ENCODE measurements at places on chromosomes 16 and 17.

DNA sequence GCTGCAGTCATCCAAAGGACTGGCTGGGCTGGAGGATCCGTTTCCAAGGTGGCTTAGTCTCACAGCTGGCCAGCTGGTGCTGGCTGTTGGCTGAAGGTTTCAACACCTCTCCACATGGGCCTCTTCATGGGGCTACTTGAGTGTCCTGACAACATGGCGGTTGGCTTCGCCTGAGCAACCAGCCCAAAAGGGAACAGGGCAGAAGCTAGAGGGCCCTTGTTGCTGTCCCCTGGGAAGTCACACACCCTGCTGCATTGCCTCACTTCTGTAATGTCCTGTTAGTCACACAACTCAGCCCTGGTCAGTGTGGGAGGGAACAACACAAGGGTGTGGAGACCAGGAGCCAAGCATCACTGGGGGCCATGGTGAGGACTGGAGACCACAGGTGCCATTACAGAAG lies 36.6 kb downstream of the C16orf78 start:
- no peak for DNase-seq

DNA sequence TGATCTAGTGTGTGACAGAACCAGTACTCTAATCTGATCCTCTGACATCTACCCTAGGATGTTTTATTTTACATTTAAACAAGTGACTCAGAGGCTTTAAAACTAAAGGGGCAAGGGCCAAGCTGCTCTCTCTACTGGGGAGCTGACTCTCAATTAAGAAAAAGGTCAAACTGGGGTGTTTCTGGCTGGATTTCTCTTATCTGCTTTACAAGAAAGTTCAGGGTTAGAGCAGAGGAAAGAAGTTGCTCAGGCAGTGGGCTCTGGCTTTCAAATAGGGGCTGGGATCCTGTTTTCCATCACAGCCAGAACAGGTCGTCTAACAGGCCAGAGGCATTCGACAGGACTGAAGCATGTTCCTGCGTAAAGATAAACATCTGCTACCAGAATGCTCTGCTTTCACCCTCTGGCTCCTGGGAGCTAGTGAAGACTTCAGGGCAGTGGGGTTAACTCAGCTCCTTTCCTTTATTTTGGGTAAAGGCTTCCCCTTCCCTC lies 8.5 kb downstream of the MMP28 start:
- no peak for DNase-seq

DNA sequence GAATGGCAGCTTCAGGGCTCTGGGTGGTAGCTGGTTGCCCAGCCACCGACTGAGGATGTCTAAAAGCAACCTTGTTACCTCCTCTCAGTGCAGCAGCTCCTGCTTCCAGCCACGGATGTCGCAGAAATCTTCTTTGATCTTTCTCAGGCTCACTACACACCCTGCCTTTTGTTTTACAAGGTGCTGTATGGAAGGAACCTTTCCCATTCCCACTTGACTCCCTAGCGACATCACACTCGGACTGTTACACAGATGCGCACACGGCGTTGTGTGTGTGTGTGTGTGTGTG lies 135.8 kb upstream of the CPHXL start:
- no peak for DNase-seq

DNA sequence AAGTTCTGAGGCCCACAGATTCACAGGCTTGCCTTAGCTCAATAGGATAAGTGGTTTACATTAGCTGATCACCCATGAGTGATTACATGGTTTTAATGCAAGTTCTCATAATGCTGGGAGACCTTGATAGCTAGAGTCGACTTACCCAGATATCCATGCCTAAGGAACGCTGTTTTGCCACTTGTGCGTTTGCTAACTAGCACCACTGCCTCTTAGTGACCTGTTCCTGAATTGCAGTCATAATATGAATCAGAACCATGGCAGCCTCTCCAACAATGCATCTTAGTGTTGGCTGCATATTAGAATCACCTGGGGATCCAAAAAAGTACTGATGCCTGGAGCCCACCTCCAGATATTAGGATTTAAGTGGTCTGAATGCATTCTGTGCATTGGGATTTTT lies 251.1 kb upstream of the CDH5 start:
- DNase-seq: no peak

DNA sequence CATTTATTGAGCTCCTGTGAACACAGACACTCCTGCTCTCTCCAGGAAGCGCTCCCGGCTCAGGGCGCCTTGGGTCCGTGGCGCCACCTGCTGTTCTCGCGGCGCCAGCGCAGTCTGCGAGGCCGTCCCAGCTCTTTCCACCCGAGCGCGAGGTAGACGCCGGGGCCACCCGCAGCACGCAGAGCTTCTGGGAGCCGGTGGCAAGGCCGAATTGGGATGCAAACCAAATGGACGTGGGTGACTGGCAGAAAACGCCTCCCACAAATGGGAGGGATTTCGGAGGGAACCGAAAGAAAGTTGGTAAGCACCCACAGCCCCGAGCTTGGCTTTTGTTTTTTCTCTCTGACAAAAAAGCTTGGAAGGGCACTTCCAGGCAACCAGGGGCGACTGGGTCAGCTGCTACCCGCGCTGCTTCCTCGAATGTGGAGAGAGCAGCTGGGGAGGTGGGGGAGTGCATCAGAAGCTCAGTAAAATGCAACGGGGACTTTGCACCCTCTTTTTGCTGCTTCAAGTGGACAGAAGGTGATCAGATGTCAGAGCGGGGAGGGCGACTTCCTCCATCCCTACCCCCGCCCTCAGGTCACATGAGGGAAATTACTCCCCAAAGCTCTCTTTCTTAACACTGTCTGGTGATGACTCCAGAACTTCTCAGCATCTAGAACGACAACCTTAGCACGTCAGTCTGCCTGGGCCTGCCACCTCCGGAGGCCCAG lies 13.5 kb upstream of the N4BP1 start:
- peak; percentile 66 for DNase-seq

- no peak for DNase-seq
These were observed 4.8 kb upstream of the KRT31 start for GRCh38 chr17:41402161-41402560.

- no peak for DNase-seq
These were observed 3.1 kb downstream of the MMP2 start for GRCh38 chr16:55482056-55482455.

DNA sequence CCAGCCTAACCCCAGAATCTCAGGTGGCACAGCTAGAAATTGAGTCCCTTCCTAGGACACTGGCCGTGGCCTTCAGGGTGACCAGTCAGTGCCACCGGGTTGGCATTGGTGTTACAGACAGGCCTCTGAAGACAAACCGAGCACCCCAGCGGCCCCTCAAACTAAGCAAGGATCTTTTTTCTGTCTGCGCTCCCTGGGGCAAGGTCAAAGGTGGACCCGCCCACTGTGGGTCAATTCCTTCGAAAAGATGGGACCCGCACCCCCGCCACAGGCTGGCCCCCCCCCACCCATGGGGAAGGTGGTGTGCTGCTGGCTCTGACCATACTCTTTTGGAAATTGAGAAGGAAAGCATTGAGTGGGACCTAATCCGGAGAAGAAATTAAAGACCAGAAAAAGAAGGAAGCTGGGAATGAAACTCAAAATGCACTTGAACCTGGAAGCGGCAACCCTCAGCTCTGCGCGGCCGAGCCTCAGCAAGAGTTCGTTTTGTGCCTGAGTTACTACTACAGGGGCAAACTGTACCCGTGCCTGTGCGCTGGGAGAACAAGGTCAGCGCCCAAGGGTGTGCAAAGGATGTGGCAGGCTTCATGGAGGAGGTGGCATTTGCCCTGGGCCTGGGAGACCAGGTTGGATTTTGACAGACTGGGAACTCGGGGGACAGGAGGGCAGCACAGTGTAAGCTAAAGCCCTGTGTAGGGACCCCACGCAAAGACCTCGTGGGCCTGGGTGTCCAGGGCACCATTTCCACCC lies 20.4 kb downstream of the TMC6 start:
- no peak for DNase-seq

- DNase-seq: no peak
These were observed 13.8 kb upstream of the GAA start for GRCh38 chr17:80087346-80088265.

GRCh38 chr17:63282455-63282854 lies 163.7 kb downstream of the CYB561 start:
- no peak for DNase-seq

- DNase-seq: no peak
These were observed 6.4 kb upstream of the OGFOD3 start for GRCh38 chr17:82424863-82425159.

DNA sequence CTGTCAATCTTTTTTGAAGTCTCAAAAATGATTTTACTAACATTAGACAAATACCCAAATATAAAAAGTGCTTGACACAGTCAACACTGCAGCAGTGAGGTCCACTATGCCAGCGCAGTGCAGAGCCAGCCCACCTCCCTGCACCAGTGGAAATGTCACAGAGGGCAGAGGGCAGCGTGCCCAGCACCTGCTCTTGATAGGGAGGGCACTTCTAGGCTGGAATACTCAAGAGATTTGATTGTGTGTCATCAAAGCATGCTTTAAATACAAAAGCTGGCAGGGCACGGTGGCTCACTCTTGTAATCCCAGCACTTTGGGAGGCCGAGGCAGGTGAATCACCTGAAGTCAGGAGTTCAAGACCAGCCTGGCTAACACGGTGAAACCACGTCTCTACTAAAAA lies 136.0 kb downstream of the ANKRD11 start:
- no peak for DNase-seq

DNA sequence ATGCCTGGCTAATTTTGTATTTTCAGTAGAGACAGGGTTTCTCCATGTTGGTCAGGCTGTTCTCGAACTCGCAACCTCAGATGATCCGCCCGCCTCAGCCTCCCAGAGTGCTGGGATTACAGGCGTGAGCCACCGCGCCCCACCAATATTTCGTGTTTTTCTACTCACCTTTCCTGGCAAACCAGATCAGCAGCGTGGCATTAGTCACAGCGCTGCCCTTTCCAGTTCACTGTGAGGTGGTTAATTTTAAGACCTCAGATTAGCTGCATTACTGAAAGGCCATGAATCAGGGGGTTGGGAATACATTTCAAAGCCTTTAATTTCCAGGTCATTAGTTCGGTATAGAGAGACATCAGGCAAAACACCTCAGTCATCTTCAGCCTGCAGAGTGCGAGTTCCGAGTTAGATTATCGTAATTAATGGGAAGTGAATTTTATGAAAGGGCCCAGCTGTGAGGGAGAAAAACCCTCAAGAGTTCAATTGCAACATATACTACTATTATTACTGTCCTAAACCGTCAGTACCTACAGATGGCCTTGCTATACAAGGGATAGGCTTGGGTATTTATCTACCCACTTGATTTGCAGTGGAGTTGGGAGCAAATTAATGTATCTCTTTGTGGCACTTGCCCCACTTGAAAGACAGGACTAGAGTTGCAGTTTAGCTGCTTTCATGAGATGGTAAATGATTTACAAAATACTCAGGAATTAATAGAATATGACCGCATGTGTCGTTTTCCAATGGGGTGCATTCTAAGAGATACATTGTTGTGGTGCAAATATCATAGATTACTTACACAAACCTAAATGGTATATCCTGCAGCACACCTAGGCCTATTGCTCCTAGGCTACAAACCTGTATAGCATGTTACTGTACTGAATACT lies 2.1 kb upstream of the USP32 start:
- DNase-seq: no peak

- DNase-seq: no peak
These were observed 90.6 kb downstream of the TOX3 start for GRCh38 chr16:52456368-52456767.

- DNase-seq: peak; percentile 48
These were observed 27.1 kb downstream of the SCPEP1 start for GRCh38 chr17:57004944-57005579.

- DNase-seq: no peak
These were observed 18.5 kb upstream of the KCTD5 start for GRCh38 chr16:2663553-2664546.

GRCh38 chr16:24499193-24499814 lies 40.1 kb upstream of the RBBP6 start:
- no peak for DNase-seq

GRCh38 chr17:79954281-79955166 lies 81.1 kb downstream of the TBC1D16 start:
- no peak for DNase-seq

DNA sequence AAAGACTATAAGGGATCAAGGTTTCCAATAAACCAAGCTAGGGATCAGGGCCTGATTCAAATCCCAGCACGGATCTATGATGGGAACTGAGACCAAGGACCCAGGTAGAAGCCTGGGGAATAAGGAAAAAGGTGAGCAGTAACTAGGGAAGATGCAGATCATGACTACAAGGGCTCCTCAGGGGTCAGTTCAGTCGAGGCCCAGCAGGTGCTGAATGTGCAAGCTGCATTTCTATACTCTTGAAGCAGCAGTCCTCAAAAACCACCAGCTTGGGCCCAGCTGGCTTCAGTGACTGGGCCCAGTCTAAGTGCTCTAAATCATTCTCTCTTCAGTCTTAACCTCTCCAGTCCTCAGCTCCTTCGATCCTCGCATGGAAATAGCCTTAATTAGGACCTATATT lies 228.8 kb upstream of the AXIN2 start:
- no peak for DNase-seq

- no peak for DNase-seq
These were observed 121.7 kb upstream of the CRHR1 start for GRCh38 chr17:45662432-45662831.

GRCh38 chr16:81796035-81796434 lies 16.9 kb downstream of the PLCG2 start:
- DNase-seq: no peak
